ENCODE measurements at places on chromosomes 2 and 18.

- no peak for DNase-seq
Observed at GRCh38 chr2:173488861-173489260, 134.2 kb downstream of the CDCA7 start.

DNA sequence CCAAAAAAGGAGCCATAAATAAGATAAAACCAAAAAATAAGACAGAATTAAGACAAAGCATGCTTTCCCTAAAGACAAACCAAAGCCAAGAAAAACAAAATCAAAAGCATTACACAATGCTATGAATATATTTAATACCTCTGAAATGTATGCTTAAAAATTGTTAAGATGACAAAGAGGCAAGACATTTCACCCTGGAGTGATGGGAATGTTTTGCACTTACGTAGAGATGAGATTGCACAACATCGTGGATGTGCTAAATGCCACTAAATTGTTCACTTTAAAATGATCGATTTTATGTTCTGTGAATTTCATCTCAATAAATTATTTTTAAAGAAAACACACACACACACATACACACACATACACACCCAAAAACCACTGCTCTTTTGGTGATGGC is 386.6 kb upstream of the KLHL29 start:
- no peak for DNase-seq

GRCh38 chr2:132641819-132642218 is 28.2 kb downstream of the LYPD1 start:
- DNase-seq, result no peak

- no peak for DNase-seq
Observed at GRCh38 chr2:159111346-159111927, 143.0 kb downstream of the TANC1 start.

All from upper lobe of right lung (tissue), 1 donor.